NCI-H1694 treated with DMSO at 0.1 percent for 48 hours (cell line): ENCODE measurements at places on chromosomes 6 and 20.

GRCh38 chr6:166365221-166365620 lies 17.5 kb downstream of the MPC1 start:
- DNase-seq = no peak

DNA sequence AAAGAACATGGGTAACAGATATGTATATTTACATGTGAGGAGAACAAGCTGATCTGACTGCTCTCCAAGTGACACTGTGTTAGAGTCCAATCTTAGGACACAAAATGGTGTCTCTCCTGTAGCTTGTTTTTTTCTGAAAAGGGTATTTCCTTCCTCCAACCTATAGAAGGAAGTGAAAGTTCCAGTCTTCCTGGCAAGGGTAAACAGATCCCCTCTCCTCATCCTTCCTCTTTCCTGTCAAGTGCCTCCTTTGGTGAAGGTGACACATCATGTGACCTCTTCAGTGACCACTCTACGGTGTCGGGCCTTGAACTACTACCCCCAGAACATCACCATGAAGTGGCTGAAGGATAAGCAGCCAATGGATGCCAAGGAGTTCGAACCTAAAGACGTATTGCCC lies 5.2 kb downstream of the HFE start:
- DNase-seq = no peak

DNA sequence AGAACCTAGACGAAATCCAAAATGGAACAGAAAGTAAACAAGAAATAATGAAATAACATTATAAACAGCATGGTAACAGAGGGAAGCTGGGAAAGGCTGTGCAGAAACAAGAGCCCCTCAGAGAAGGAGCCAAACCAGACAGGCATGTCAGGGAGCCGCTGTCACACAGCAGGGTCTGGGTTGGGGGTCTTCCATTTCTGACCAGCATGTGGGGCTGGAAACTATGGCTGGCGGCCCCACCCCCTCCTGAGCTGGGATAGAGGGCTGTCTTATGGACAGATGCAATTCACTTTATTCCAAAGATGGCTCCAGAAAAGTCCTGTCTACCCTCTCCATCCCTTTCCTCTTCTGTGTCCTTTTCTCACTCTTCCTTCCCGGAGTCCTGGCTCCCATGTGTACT lies 27.3 kb downstream of the C6orf89 start:
- no peak for DNase-seq

DNA sequence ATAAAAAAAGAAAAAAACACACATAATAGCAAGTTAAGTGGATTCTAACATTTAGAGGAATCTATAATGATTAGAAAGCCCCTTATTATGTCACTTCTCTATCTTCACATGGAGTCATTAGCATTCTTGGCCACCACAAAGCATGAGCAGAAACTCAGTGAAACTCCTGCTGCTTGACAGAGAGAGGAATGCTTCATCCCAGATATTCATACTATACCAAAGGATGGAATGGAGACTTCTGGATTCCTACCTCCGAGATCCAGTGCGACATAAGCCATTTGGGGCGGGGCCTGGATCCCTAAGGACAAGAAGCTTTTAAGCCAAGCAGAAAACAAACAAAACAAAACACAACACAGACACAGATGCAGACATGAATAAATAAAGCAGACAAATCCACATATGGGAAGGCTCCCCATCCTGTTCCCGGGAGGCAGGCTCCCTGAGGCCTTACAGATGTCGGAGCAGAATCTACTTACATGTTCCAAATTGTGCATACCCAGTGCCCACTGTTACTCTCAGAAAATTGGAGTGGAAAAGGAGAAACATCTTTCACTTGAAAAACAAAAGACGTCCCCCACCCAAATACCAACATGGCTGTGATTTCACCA lies 727.3 kb downstream of the MAFB start:
- DNase-seq = peak; percentile 64

GRCh38 chr6:69424581-69424980 lies 372.2 kb downstream of the LMBRD1 start:
- DNase-seq = no peak

GRCh38 chr20:36540551-36541211 lies 638 bp upstream of the MYL9 start:
- DNase-seq = no peak

- DNase-seq = peak; percentile 69
Observed at GRCh38 chr6:37547564-37548061, 47.9 kb upstream of the CCDC167 start.

DNA sequence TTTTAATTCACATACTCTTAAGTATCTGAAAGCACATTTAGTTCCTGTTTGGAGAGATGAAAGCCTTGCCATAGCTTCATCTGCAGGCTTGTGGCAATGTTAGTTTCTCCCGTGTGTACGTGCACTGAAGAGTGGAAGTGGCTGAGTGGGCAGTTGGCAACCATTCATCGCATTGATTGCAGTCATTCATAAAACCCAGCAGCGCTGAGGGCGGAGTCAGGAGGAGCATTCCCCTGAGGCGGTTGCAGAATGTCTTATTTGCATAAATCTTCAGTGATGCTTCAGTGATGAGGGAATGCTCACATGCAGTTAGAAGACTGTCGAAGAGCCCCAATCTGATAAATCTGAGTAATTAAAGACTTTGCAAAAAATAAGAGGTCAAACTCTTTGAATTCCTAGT lies 79.1 kb downstream of the RIMS1 start:
- no peak for DNase-seq

DNA sequence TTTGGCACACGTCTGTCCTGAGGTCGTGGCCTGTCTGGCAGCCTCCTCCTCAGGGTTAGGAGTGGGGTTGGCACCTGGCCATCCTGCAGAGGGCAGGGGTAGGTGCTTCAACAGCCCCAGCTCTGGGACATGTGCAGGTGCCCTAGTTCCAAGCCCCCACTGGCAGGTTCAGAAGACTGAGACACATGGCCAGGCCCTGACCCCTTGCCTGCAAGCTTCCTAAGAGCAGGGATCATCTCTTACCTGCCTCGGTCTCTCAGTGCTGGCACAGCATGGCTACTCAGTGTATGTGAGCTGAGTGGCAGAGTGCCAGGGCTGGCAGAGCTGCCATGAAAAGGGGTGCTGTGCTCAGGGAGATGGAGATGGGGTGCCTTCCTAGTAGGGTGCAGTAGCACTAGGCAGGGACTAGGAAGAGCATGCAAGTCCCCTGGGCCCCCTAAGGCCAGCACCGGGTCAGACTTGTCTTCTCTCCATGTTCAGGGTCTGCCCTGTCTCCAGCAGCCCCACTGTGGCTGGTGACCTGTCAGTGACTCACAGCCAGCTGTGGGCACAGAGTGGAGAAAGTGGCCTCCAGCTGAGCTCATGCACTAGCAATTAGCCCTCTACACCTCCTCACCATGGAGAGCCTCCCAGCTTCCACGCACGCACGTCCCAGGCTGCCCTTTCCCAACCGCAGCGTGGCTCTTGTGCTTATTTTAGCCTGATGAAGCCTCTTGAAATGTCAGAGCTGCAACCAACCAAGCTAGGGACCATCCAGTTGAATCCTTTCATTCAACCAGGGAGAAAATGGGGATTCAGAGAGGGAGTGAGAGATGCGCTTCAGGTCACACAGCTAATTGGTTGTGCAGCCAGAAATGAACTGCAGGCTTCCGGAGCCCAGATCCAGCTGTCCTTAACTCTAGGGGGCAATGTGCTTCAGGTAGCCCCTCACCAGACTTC lies 116.6 kb downstream of the MRPL14 start:
- DNase-seq = no peak

GRCh38 chr20:33490023-33490933 lies at the start of gene CBFA2T2:
TSS of gene CBFA2T2 (plus strand) at chr20:33490096. CDS start at chr20:33490268, 172 bp downstream.
- DNase-seq = no peak

DNA sequence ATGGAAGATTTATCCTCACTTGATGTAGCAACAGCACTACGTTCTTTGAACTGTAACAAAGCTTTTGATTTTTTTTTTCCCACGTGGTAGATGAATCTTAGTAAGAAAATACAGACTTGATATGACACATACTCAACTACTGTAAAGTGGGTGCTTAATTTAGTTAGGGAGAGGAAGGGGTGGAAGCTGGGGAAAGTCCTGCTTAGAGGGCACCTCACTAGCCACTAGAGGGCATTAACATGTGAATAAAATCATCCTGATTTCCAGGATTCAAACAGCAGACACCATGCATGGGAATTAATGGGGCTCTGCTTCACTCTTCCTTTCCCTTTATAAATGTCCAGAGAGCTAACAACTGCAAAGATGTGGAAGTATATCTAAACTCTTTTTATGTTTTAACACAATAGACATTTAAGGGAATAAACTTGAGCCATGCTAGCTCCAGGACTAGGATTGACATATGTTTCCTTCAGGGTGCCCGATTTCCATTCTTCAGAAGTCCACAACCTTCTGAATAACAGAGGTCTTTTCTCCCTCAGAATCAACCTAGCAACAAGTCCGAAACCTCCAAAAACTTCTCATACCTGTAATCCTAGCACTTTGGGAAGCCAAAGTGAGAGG lies 250.1 kb downstream of the ATXN1 start:
- no peak for DNase-seq

- no peak for DNase-seq
Observed at GRCh38 chr20:44886266-44886651, 754 bp downstream of the YWHAB start.

DNA sequence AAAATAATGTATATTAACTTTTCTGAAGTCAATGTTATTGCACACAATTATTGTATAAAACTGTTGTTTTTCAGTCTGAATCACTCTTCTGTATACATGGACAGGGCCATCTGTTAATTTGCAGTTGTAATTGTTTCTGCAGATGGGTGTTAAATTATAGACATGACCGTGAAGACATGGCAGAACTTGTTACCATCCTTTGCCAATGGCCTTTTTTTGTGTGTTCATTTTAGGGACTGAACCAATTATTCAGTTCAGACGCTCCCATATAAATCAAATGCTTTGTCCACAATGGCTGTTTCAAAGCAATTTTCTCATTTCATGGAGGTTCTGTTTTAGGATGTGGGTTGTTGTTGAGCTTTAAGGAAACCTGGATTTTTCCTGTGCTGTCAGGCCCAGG lies 533.7 kb downstream of the DOK5 start:
- no peak for DNase-seq

- DNase-seq = no peak
Observed at GRCh38 chr6:31007694-31008093, 2.6 kb upstream of the MUC22 start.

DNA sequence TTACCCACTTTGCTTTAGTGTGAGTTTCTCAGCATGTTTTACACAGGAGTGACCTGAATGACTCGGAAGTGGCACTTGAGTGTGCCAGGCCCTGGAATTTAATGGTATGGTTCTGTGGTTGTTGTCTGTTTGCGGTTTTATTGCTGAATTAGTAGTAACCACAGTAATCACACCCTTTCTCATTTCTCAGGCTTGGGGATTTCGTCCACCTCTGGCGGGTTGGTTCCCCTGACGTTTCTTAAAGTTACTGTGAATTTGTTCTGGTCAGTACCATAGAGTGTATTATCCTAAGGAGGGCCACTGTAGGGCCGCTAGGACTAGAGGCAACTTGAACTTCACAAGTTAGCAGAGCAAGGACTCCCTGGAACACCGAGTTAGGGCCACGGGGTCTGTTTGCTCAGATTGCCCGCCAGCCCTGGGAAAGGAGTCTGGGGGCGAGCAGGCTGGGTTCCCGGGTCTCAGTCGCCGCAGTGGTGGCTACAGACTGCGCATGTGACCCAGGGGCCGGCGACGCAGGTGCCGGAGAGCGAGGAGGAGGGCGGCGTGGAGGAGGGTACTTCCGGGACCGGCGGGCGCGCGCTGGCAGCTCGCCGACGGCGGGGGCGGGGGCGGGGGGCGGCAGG lies 546 bp upstream of the KLHL32 start:
- no peak for DNase-seq

- no peak for DNase-seq
Observed at GRCh38 chr6:147664092-147664491, 155.6 kb downstream of the SAMD5 start.

DNA sequence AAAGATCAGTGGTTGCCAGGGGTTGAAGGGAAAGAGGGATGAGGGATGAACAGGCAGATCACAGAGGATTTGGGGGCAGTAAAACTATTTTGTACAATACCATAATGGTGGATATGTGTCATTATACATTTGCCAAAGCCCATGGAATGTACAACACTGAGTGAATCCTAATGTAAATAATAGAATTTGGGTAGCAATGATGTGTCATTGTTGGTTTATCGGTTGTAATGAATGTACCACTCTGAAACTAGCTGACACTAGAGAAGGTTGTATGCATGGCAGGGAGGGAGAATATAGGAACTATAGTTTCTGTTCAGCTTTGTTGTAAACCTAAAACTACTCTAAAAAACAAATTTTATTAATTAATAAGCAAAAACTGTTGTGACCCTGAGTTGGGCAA lies 17.8 kb upstream of the ASF1A start:
- no peak for DNase-seq

DNA sequence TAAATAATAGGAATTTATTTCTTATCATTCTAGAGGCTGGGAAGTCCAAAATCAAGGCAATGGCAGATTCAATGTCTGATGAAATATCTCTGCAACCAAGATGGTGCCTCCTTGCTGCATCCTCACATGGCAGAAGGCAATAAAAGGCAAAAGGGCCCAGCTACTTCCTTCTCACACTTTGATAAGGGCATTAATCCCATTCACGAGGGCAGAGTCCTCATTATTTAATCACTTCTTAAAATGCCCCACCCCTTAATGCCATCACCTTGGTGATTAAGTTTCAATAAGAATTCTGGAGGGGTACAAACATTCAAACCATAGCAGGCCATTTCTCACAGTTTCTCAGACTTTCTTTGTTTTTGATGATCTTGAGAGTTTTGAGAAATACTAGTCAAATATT lies 145.8 kb upstream of the TSHZ2 start:
- DNase-seq = no peak

DNA sequence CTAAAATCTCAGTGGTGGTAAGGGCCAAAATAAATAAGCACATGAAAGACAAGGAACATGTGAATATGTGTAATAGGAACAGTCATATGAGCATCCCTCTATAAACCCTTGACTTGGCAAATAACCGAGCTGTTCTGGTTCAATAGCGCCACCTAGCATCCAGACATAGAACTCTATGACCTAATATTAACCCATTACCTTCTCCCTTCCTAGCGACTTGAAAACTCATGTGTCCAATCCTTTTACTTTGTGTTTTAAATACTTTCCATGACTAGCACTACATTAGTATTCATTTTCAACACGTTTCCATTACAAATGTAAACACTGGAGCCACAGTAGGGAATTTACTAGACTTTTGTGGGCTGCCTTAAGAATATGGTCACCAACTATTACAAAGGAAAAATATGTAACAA lies 279.7 kb downstream of the UST start:
- peak; percentile 3 for DNase-seq

GRCh38 chr6:133309579-133309978 lies 68.4 kb downstream of the EYA4 start:
- DNase-seq = no peak
